Body of pancreas (tissue), 4 donors: ENCODE measurements at places on chromosomes 5 and 9. TPM values are rescaled to one million over a fixed set of nuclear protein-coding genes. Genes with fewer than 3 reads are reported as not detected.

GRCh38 chr5:31844622-31845345, 205.9 kb downstream of the PDZD2 start:
- DNase-seq = no peak

DNA sequence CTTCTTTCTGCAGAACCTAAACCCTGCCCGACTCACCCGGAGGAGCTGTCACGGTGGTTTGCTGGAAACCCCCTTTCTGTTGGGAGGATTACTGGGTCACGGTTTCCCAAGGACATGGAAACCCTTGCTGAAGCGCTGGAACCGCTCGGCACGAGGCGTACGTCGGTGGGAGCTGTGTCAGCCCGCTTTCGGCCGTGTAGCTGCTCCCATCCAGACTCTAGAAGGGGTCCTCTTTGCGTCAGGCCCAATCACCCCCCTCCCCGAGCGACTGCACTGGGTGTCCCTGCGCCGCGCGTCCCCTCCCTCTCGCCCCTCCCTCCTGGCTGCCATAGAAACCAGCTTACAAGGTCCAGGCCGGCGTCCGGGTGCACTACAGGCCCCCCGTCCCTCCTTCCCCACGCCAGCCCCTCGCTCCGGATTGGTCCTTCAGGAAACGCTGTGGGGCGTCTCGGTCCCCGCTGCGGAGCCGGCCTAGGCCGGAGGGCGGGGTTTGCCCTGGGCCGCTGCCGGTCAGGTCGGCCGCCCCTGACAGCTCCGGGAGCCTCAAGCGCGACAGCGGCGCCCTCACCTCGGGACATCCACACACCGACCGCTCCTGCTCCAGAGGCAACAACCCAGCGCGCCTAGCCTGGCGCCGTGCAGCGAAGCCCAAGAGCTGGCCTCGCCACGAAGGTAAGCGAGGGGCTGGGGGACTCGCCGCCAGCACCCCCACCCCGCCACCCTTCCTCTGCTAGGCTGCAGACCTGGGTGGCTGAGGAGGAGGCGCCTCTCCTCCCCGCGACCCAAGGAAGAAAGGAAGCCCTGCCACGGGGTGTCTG, at the start of gene NIM1K:
TSS of gene NIM1K (plus strand) at position 486 of the 818 bp plus-strand sequence. CDS start 53,551 bp downstream, outside the sequence.
- DNase-seq = peak; percentile 58

GRCh38 chr9:133256686-133257091, 18.3 kb downstream of the ABO start:
- peak; percentile 9 for DNase-seq

DNA sequence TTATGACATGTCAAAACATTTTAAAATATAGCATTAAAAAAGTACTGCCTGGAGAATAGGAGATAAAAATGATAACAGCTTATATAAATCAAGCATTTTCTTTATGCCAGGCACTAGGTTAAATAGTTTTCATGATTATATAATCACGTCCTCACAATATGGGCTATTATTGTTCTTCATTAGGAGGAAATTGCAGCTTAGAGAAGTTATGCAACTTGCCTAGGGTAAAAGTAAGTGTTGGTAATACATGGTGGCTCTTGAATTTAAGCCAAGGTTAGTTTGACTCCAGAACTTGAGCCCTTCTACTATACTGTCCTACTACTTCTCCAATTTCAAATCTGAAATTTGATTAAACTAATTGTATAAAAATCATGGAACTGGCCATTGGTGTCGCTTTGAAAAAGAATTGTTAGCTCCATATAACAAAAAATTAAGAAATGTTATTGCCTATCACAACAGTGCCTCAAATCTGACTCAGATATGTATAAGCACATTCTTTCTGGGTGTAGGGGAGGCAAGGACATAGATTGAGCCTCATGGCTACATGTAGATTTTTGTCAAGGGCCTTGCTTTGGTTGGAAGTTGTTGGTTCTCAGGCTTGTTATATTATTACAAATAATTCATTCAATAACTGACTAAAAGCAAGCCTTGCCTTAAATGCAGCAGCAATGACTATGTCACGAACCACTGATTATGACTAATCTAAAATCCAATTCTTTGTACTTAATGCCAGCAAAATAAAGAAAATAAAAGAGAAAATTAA, 223.5 kb upstream of the DAB2 start:
- no peak for DNase-seq

GRCh38 chr5:180618487-180618828, 27.2 kb upstream of the SCGB3A1 start:
- no peak for DNase-seq

DNA sequence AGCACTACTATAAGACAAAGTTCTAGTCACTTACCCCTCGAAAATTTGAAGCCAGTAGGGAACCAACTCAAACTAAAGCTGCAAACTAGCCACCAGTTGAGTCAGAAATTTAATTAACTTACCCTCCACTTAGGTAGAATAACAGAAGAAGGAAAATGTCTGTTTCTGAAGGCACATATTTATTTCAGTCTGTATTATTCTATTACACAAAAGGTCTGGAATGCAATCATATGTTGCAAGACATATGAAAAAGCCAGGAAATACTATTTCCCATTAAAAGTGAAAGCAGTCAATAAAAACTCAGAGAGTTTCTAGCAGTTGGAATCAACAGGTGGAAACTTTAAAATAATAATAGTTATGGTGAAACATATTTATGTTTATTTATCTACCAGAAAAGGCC, 79.2 kb upstream of the SLCO4C1 start:
- DNase-seq = no peak

- DNase-seq = no peak
Measured at GRCh38 chr9:136381311-136381710, 7.8 kb upstream of the CARD9 start.

- no peak for DNase-seq
Measured at GRCh38 chr5:12016159-12016746, 112.0 kb upstream of the CTNND2 start.

GRCh38 chr9:2824564-2824963, 19.3 kb downstream of the PUM3 start:
- DNase-seq = peak; percentile 40

- no peak for DNase-seq
Measured at GRCh38 chr5:73514418-73514817, 16.2 kb downstream of the BTF3 start.

DNA sequence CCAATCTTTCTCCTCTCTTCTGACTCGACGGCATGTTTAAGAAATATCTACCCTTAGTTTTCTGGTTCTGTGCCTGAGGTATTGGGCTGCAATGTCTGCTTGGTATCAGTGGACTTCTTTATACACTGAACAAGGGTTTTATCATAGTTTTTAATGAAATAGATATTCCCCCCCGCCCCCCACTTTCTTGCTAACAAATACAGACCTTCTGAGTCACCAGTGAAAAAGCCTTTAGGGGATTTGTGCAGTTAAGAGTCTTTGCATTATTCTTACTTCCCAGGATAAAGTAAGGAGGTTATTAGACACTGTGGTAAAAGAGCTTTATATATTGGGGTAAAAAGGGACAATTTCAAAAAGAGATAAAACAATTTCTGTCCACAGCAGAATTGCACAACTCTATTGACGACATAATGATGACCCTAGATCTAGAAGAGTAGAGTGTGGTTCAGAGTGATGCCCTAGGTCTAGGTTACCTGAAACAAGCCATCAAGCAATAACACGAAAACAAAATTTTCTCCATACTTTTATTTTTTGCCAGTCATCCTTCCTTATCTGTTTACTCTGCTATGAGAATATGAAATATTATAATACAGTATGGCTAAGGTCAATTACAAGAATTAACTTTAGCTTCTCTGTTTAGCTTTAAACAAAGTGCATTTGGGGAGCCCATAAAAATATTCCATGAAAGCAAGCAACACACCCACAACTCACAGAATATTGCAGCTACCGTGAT, 110.7 kb downstream of the PLK2 start:
- DNase-seq = no peak

The THOC3 gene
- total RNA-seq = 18.9 TPM

The SLC46A2 gene
- not detected for total RNA-seq

The ALDOB gene
- total RNA-seq = 86.6 TPM

The BARHL1 gene
- not detected for total RNA-seq

The CCDC180 gene
- total RNA-seq = 8.2 TPM

The GPR150 gene
- total RNA-seq = 3.3 TPM

The OR1Q1 gene
- not detected for total RNA-seq
